Stomach (tissue), 19 donors: ENCODE measurements at places on chromosomes 5 and 9. TPM values are rescaled to one million over a fixed set of nuclear protein-coding genes. Genes with fewer than 3 reads are reported as not detected.
A peak's percentile ranks its signal among the peaks of the same experiment; 100 is the strongest.

DNA sequence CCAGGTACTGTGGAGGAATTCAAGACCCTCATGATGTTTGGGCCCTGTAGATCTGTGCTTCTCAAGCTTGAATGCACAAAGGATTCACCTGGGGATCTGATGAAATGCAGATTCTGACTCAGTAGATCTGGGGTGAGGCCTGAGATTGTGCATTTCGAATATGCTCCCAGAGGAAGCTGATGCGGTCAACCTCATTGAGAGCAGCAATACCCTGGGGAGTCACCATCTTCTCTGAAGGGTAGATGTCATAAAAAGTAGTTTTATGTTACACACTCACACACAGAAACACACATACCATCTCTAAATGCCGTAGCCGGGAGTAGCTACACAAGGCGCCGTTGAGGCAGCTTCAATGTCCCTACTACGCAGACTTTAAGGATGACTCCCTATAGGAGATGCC, 55.8 kb upstream of the CPEB4 start:
- no peaks in the 10 kb centered on the region for H3K36me3 ChIP-seq
- no peak overlapping the region for H3K4me3 ChIP-seq
- H3K4me1 ChIP-seq = no peaks in the 10 kb centered on the region
- H3K27me3 ChIP-seq = no peaks in the 10 kb centered on the region
- no peak for DNase-seq

CATSPER3 gene
- not detected for total RNA-seq

N4BP3 gene
- 3.8 TPM for total RNA-seq

DNA sequence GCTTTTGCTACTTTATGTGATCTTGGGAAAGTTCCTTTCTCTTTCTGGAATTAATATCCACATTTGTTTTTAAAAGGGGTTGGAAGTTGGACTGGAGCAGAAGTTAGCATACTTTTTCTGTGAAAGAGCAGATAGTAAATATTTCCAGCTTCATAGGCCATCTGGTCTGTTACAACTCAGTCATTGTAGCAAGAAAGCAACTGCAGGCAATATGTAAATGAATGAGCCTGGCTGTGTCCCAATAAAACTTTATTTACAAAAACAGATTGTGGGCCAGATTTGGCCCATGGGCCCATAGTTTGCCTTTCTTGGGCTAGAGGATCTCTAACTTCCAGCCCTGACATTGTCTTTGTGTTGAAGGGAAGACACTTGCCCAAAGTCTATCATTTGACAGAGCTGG, 104.4 kb downstream of the ACTL7B start:
- no peaks in the 10 kb centered on the region for H3K36me3 ChIP-seq
- H3K4me3 ChIP-seq = no peak overlapping the region
- H3K27me3 ChIP-seq = no peaks in the 10 kb centered on the region
- H3K4me1 ChIP-seq = no peaks in the 10 kb centered on the region

DNA sequence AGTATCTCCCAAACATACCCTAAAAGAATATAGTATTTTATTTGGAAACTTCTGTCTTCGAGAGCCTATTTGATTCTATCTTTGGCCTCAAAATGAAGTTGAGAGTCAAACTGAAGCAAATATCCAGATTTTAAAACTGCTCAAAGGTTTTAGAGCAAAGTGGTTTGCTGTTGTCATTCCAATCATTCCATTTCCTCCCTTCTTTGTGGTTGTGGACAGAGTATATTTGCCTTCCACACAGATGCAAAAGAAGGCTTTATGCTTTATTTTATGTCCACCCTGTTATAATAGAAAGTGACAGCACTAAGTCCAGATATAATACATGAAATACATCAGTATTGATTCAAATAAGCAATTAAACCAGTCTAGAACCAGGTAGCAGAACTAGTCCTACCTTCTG, 12.4 kb downstream of the GZMK start:
- H3K27me3 ChIP-seq = no peaks in the 10 kb centered on the region
- no peaks in the 10 kb centered on the region for H3K36me3 ChIP-seq
- no peak for DNase-seq
- H3K4me1 ChIP-seq = no peaks in the 10 kb centered on the region

GRCh38 chr5:89946916-89947315, 462.6 kb downstream of the CETN3 start:
- no peak overlapping the region for H3K27ac ChIP-seq
- H3K4me3 ChIP-seq = no peak overlapping the region
- no peaks in the 10 kb centered on the region for H3K36me3 ChIP-seq
- no peaks in the 10 kb centered on the region for H3K4me1 ChIP-seq
- no peak for DNase-seq

GRCh38 chr9:111036946-111037345, 1.3 kb downstream of the LPAR1 start:
- peak; percentile 47 for DNase-seq
- H3K27ac ChIP-seq = peak overlapping the region; percentile 89
- H3K4me3 ChIP-seq = peak overlapping the region; percentile 74
- H3K36me3 ChIP-seq = no peaks in the 10 kb centered on the region
- peaks cover 7% of the 10 kb centered on the region for H3K27me3 ChIP-seq
- peaks cover 39% of the 10 kb centered on the region for H3K4me1 ChIP-seq

GRCh38 chr5:174398171-174398570, 326.2 kb upstream of the MSX2 start:
- H3K27me3 ChIP-seq = peaks cover 6% of the 10 kb centered on the region
- H3K4me3 ChIP-seq = no peak overlapping the region
- H3K36me3 ChIP-seq = no peaks in the 10 kb centered on the region
- DNase-seq = no peak
- no peak overlapping the region for H3K27ac ChIP-seq

GRCh38 chr9:128683340-128684064, 5.5 kb upstream of the SET start:
- H3K36me3 ChIP-seq = no peaks in the 10 kb centered on the region
- peak overlapping the region; percentile 49 for H3K4me3 ChIP-seq

PTPN3 gene
- 4.7 TPM for total RNA-seq

GPR150 gene
- total RNA-seq = not detected

BARX1 gene
- not detected for total RNA-seq

SELENOP gene
- total RNA-seq = 193 TPM

- no peaks in the 10 kb centered on the region for H3K27me3 ChIP-seq
- H3K36me3 ChIP-seq = no peaks in the 10 kb centered on the region
- no peak for DNase-seq
- H3K27ac ChIP-seq = no peak overlapping the region
Observed at GRCh38 chr5:168211936-168212335, 79.5 kb upstream of the WWC1 start.

DNA sequence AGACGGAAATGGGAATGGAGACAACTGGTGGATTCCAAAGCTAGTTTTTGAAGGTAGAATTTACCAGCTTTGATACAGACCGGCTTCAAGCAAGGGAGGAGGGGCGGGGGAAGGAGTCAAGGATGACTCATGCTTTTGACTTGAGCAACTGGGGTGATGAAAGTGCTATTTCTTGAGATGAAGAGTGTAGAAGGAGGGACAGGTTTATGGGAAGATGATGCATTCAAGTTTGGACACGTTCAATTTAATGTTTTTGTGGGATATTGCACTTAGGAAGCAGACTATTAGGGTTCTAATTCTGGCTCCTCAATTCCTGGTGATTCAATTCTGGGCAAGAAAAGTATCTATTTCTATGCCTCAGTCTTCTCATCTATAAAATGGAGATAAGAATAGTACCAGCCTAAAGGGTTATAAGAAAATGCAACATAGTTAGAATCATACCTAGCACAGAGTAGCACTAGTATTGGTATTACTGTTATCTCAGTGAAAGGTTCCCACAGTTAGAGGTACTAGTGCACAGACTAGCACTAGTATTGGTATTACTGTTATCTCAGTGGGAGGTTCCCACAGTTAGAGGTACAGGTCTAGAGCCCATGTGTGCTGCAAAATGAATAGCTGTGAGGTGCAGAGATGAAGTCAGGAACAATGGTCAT, 4.6 kb downstream of the NIPAL4 start:
- H3K4me1 ChIP-seq = peaks cover 9% of the 10 kb centered on the region
- DNase-seq = peak; percentile 35
- no peaks in the 10 kb centered on the region for H3K27me3 ChIP-seq
- peak overlapping the region; percentile 42 for H3K27ac ChIP-seq
- peaks cover 7% of the 10 kb centered on the region for H3K36me3 ChIP-seq

TOR2A gene
- 14.6 TPM for total RNA-seq

DNA sequence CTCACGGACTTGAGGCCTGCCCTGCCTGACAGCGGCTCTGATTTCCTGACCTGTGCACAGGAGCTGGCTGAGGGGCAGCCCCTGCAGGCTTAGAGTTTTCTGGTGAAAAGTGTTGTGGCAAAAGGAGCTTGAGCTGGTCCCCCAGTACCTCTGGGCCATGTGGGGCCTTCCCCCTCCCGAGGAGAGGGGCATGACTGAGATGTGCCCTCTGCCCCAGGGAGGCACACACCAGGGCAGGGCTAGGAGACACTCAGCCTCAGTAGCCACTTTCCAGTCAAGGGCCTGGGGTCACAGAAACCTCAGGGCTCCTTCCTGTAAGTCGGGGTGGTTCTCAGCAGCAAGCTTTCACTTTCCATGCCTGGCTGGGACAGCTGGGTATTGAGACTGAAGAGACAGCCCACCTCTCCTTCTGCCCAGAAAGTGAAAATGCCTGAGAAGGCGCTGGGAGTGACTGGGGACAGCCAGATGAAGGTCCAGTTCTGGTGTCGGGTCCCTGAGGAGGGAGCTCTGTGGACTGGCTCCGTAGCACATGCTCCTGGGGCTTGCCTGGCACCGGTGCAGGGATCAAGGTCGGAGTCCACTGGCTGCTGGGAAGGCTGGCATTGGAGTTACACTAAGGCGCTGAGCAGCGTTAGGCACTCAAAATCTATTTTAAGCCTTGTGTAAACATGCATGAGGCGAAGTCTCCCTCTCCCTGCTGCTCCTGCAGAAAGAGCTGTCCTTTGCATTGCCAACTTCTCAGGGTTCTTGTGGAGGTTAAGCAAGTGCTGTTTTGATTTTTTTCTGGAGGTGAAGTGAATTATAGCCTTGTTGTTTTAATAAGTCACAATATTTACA, 394.9 kb downstream of the GADD45G start:
- peak overlapping the region; percentile 29 for H3K4me3 ChIP-seq
- H3K36me3 ChIP-seq = no peaks in the 10 kb centered on the region
- H3K4me1 ChIP-seq = peaks cover 41% of the 10 kb centered on the region

SLC6A7 gene
- not detected for total RNA-seq

BTNL8 gene
- 7.0 TPM for total RNA-seq

DNA sequence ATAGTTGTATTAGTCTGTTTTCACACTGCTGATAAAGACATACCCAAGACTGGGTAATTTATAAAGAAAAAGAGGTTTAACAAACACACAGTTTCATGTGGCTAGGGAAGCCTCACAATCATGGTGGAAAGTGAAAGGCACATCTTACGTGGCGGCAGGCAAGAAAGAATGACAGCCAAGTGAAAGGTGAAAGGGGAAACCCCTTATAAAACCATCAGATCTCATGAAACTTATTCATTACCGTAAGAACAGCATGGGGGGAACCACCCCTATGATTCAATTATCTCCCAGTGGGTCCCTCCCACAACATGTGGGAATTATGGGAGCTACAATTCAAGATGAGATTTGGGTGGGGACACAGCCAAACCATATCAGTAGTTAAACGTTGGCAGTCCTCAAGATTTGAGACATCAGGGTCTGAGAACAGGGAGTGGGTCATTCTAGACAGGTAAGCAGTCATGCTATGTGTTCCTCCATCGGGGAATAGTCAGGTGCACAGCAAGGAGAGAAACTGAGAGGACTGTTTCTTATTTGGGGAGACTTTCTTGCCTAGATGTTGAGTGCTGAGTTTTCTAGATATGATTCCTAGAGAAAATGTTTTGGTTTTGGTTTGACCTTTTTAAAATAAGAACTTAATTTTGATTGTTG, 45.8 kb upstream of the ENTREP1 start:
- H3K4me1 ChIP-seq = no peaks in the 10 kb centered on the region
- H3K4me3 ChIP-seq = no peak overlapping the region
- H3K27me3 ChIP-seq = no peaks in the 10 kb centered on the region
- DNase-seq = no peak
- no peaks in the 10 kb centered on the region for H3K36me3 ChIP-seq

GABRA6 gene
- total RNA-seq = not detected

DNA sequence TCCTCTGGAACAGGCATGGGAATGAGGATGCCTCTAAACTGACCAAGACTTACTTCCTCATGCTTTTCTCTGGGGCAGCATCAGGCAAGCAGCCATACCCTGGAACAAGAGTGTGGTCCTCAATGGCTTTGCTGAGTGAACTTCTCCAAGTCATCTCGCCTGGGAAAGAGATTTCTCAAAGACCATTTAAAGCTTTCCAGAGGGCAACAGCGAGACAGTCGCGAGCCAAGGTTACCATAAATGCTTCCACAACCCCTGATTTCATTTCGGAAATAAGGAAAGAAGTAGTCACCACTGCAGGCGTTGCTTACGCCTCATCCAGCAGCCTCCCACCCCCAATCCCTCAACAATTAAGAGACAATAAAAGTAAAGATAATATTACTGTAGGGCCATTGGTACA, 1.1 kb upstream of the SNCAIP start:
- H3K36me3 ChIP-seq = no peaks in the 10 kb centered on the region
- peak overlapping the region; percentile 63 for H3K27ac ChIP-seq
- H3K4me3 ChIP-seq = peak overlapping the region; percentile 57
- peaks cover 23% of the 10 kb centered on the region for H3K4me1 ChIP-seq

CMYA5 gene
- total RNA-seq = 6.4 TPM

- no peak for DNase-seq
- no peaks in the 10 kb centered on the region for H3K36me3 ChIP-seq
- H3K4me3 ChIP-seq = no peak overlapping the region
- no peaks in the 10 kb centered on the region for H3K4me1 ChIP-seq
Observed at GRCh38 chr5:104751969-104752368, 1189.4 kb upstream of the NUDT12 start.

- H3K36me3 ChIP-seq = peaks cover 46% of the 10 kb centered on the region
- DNase-seq = no peak
- H3K4me1 ChIP-seq = peaks cover 34% of the 10 kb centered on the region
- peak overlapping the region; percentile 92 for H3K4me3 ChIP-seq
Observed at GRCh38 chr5:6377582-6377904, 804 bp downstream of the MED10 start.

- no peaks in the 10 kb centered on the region for H3K27me3 ChIP-seq
- H3K27ac ChIP-seq = no peak overlapping the region
- DNase-seq = no peak
- peaks cover 27% of the 10 kb centered on the region for H3K4me1 ChIP-seq
- H3K4me3 ChIP-seq = no peak overlapping the region
- peaks cover 23% of the 10 kb centered on the region for H3K36me3 ChIP-seq
Observed at GRCh38 chr5:53601570-53601969, 41.1 kb downstream of the NDUFS4 start.

DNA sequence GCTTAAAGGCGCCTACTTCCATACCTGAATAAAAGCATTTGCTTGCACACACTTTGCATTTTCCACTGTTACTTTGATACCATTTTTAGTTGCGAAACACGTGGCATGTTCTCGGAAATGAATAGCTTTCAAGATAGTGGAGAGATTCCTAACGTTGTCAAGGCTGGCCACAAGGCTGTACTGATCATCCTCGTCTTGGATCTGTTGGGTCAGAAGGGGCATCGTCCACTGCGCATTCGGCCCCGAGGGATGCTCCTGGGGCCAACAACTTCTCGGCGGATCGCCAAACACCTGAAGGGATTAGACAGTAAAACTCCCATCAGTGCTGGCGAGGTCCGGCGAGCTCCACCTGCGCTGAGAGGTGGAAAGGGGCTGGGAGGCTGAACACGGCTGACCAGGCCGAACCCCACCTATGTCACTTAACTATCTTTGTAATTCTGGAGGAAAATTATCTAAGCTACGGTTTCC, 599 bp downstream of the RAD1 start:
- peaks cover 46% of the 10 kb centered on the region for H3K4me1 ChIP-seq
- DNase-seq = peak; percentile 36
- peaks cover 43% of the 10 kb centered on the region for H3K36me3 ChIP-seq
- peak overlapping the region; percentile 88 for H3K4me3 ChIP-seq

SLC6A19 gene
- 0.43 TPM for total RNA-seq

- H3K36me3 ChIP-seq = no peaks in the 10 kb centered on the region
- DNase-seq = no peak
- H3K27me3 ChIP-seq = no peaks in the 10 kb centered on the region
- H3K4me1 ChIP-seq = no peaks in the 10 kb centered on the region
Observed at GRCh38 chr9:72615931-72616330, 94.5 kb downstream of the TMC1 start.

CCL28 gene
- not detected for total RNA-seq

EIF4E1B gene
- total RNA-seq = not detected

ARL15 gene
- 72.7 TPM for total RNA-seq

ROR2 gene
- total RNA-seq = 6.1 TPM
